ENCODE measurements at places on chromosomes 12 and 14. TPM values are rescaled to one million over a fixed set of nuclear protein-coding genes. Genes with fewer than 3 reads are reported as not detected.

CMTM5 gene
- 0.30 TPM for total RNA-seq

BCL2L14 gene
- total RNA-seq = 6.0 TPM

TSPAN19 gene
- not detected for total RNA-seq

TAS2R42 gene
- not detected for total RNA-seq

ADGRD1 gene
- 2.0 TPM for total RNA-seq

MYBPC1 gene
- total RNA-seq = not detected

APOF gene
- not detected for total RNA-seq
